CD4-positive, alpha-beta T cell treated with Interleukin-6 for 4 hours (primary cell): ENCODE measurements at places on chromosomes 1 and 21.

- no peak for DNase-seq
Observed at GRCh38 chr1:53705446-53706096, 33.4 kb downstream of the GLIS1 start.

GRCh38 chr1:4584449-4584848, 70.0 kb upstream of the AJAP1 start:
- DNase-seq, result no peak

DNA sequence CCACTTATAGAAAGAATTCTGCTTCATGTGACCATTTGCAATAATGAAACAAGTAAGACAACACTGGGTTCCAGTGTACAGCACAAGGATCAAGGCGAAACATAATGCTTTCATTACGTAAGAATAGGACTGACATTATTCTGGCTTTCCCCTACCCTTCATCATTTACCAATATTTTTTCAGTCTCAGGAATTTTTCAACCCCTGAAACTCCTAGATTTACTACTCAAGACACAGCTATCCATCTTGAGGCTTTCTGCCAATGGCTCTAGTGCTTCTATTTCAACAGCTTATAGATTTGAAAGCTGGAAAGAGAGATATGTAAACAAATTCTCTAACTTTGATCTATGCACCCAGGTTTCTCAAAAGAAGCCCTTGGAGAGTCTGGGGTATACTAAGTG, 48.4 kb downstream of the WLS start:
- DNase-seq, result no peak

GRCh38 chr1:221717485-221717853, 24.4 kb downstream of the DUSP10 start:
- DNase-seq, result no peak

DNA sequence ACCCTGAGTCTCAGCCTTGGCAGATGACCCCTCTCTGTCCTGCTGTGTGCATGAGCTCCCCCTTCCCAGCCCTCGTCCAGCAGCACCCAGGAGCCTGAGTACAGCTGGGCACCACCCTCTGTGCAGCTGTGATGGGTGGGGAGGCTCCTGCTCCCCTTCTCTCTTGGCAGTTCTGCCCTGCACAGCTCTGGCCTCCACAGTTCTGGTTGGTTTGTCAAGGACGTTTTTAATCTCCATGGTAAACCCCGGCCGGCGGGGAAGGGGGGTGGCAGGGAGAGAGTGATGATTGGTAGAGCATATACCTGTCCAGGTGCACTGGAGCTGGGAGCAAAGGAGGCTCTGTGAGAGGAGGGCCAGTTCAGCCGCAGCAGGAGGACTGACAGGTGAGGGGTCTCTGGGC, at the start of gene CLCNKA:
Gene CLCNKA, plus strand, starts transcription at position 356 of the 400 bp plus-strand sequence. CDS start 584 bp downstream, outside the sequence.
- no peak for DNase-seq

- DNase-seq, result no peak
Observed at GRCh38 chr1:194833111-194833510, 1646.7 kb upstream of the B3GALT2 start.

- peak; percentile 56 for DNase-seq
Observed at GRCh38 chr21:44013380-44014088, 1.4 kb downstream of the TRAPPC10 start.

DNA sequence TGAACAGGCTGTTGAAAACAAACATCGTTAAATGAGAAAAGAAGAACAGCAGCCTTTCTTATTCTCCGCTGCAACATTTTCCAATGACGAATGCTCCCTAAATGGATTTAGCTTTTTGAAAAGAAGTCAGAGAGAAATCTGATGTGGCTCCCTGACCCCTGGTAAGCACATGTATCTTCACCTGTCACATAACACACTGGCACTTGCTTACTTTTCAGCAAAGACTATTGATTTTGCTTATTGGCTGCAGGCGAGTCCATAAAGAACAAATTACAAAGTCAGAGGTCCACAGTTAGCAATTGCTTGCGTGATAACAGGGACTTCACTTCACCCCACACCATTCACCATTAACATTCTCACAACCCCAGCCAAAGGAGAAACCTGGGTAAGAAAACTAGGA, 362.8 kb downstream of the GPATCH2 start:
- no peak for DNase-seq

DNA sequence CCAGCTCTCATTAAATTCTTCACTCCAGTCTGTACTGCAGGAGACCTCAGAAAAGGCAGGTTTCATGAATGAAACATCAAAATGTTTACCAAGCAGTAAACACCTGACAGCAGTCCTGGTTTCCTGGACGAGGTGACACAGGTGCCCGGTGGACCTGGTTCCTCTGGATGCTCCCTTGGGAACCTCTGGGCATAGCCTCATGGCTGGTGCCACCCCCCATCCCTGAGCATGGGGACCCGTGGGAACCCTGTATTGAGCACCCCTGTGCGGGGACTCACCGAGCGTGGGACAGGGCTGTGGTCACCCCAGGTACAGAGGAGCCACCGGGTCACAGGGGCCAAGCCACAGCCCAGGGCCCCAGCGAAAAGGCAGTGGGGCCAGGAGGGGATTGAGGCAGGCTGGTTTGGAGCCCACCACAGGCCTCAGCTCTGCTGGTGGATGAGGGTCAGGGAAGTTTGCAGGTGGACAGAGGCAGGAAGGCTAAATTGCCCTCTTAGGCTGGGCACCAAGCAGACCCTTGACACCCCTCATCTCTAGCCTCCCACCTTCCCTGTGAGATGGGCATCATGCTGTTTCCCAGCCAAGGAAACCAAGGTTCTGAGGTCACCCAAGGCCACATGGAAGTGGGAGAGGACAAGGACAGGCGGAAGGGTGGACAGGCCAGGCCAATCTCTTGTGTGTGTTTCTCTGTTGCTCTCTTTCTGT, 158.4 kb downstream of the PTPRU start:
- no peak for DNase-seq

GRCh38 chr1:19433719-19433998, 51.7 kb downstream of the CAPZB start:
- no peak for DNase-seq

DNA sequence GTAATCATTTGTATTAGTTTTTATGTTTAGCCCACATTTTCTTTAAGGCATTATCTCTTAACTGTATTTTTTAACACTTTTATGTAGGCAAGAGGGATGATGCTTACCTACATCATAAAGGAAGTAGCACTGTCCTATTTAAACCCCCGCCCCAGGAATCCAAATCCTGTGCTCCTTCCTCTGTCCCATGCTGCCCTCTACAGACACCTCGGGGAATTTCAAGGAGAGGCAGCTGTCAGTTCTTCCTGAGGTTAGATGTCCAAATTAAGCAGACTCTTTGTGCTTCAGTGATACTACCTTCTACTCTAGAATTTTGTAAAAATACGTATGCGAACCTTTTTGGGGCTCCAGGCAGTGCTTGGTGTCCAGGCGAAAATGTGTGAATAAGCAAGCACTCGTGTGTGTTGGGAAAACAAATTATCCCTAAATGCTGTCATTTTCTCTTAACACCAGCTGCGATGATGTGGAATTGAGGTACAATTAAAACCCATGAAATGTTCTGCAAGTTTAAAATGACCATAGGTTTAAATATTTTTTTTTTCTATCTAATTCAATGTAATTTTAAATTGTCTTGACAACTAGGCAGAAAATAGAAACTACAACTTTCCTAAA, 19.2 kb downstream of the CRCT1 start:
- peak; percentile 3 for DNase-seq

DNA sequence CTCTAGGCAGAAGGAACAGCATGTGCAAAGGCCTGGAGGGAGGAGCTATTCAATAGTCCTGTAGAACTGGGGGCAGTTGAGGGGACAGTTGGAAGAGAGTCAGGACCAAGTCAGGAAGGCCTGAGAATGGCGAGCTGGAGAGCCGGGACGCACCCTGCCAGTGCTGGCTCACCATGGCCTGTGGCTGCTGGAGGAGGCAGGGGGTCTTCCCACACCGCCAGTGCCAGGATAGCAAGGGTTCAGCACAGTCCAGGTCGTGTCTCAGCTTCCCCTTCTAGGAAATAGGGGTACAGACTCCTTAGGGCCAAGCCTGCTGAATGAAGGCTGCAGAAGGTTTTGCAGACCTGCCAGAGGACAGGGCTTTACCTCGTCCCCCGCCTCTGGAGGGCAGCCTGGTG, 7.3 kb downstream of the PODN start:
- no peak for DNase-seq

DNA sequence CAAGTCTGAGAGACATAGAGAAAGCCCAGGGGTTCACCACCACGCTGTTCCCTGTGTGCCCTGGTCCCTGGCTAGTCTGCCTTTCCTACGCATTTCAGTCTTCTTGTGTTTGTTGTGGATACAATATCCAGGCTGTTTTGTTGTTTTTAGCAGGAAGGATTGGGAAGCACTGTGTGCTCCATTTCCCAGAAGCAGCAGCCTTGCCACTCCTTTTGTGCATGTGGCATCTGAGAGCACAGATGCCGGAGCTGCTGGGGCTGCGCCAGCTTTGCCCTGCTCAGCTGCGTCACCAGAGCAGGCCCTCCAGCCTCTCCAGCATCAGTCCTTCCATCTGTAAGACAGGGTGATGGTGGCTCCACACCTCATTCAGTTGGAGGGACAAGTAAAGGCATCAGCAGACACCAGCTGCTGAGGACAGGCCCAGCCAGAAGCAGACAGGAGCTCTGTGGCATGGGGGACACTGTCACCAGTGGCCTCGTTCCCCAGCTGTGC, 94.4 kb upstream of the COL6A1 start:
- no peak for DNase-seq
